Posterior cingulate gyrus (tissue), 11 donors: ENCODE measurements at places on chromosomes 3 and 15.

GRCh38 chr3:16463119-16463518 is 50.4 kb downstream of the RFTN1 start:
- DNase-seq = no peak

GRCh38 chr3:160935413-160936095 is 169.6 kb downstream of the B3GALNT1 start:
- DNase-seq = no peak

- DNase-seq = no peak
Measured at GRCh38 chr15:64701482-64702184, 73.8 kb downstream of the RBPMS2 start.

DNA sequence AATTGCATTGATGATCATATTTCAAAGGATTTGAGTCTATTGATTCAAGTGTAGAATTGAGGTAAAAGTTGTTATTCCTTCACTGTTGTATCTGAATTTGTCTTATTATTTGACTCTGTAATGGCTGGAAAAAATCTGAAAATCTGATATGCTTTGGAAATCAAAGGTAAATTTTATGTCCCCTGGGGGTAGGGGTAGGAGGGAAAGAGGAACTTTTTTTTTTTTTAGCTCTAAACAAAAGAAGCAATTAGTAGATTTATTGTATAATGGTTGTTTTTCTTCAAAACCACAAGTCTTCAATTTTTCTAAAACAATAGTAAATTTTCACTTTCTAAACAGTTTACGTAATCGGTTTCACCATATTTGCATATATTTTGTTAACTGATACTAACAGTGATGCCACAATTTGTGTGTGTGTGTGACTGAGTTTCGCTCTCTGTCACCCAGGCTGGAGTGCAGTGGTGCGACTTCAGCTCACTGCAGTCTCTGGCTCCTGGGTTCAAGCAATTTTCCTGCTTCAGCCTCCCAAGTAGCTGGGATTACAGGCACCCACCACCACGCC is 91.7 kb upstream of the GOLGA6L4 start:
- DNase-seq = no peak

DNA sequence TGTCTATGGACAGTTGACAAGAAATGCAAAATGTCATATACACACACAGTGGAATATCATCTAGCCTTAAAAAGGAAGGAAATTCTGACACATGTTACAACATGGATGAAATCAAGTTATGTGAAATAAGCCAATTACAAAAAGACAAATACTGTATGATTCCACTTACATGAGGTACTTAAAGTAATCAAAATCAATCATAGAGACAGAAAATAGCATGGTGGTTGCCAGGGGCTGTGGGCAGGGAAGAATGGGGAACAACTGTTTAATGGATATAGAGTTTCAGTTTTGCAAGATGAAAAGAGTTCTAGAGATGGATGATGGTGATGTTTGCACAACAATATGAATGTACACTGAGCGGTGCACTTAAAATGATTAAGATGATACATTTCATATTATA is 613.8 kb upstream of the ZNF385D start:
- no peak for DNase-seq

DNA sequence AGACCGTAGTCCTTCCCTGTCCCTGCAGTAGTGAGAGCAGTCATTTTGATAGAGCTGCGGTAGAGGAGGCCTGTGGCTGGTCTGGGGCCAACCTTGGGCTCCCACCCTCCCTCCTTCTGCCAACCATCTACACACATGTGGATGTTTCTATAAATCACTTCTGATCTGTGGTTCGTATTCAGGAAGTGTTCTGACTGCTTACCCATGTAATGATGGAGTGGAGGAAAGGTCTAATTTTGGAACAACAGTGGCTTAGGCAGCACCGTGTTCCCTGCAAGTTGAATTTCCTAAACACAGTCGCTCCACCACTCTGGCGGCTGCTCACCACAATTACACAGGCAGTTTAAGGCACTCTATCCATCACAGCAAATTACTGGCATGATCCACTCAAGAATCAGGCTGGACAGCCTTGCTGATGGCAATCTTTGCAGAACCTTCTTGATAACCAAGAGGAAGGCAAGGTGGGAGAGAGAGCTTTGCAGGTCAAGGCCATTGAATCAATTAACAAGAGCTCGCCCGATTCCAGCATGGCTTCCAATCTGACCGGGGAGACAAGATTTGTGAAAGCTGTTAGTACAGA is 104.7 kb upstream of the VEPH1 start:
- DNase-seq = no peak

DNA sequence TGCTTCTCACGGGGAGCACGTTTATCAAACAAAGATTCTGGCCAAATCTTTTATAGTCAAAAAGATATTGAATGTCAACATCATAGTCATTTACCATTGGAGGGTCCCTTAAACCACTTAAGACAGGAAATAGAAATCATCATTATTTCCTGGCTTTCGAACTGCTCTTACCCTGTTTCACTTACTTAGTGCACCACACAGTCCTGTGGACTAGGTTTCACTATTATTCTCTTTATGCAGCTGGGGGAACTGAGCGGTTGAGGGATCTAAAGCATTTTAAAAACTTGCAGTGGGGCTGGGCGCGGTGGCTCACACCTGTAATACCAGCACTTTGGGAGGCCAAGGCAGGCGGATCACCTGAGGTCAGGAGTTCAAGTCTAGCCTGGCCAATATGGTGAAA is 13.7 kb upstream of the TPRG1 start:
- no peak for DNase-seq

- no peak for DNase-seq
Measured at GRCh38 chr3:196197524-196197923, 13.7 kb downstream of the ZDHHC19 start.

DNA sequence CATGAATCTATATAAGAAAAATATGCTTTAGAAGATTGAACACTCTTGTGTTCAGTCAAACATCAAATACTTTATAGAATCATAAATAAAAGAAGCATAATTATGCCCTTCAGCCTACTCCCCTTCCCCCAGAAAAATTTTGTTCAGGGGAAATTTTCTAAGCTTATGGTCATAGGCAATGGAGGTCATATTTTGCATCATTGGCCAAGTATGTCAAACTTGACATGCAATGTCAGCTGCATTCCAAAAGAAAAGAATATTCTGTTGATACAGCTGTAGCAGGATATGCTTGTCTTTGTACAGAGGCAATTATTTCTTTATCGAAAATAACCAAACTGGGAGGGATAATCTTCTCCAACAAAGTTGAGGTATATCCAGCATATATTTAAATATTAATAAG is 328.2 kb downstream of the ZIC1 start:
- no peak for DNase-seq

DNA sequence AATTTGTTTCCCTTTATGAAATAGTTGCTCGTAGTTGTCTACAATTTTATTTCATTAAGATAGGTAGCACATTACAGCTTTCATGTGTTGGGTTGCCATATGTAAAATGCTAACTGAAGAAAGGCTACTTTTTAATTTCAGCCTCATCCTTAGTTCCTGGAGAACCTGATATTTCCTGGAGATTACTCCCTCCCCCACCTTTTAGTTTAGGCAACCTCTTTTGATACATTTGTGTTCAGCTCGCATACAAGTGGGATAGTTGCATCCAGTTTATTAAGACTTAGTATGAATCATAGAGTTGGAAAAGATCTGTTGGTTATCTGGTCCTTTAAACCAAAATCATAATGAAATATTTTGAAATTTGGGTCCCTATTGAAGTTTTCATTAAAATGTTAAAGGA is 6.0 kb downstream of the SETD5 start:
- DNase-seq = no peak

GRCh38 chr3:5305684-5305989 is 118.1 kb downstream of the EDEM1 start:
- DNase-seq = no peak

GRCh38 chr3:124999317-124999716 is 56.5 kb downstream of the HEG1 start:
- no peak for DNase-seq

DNA sequence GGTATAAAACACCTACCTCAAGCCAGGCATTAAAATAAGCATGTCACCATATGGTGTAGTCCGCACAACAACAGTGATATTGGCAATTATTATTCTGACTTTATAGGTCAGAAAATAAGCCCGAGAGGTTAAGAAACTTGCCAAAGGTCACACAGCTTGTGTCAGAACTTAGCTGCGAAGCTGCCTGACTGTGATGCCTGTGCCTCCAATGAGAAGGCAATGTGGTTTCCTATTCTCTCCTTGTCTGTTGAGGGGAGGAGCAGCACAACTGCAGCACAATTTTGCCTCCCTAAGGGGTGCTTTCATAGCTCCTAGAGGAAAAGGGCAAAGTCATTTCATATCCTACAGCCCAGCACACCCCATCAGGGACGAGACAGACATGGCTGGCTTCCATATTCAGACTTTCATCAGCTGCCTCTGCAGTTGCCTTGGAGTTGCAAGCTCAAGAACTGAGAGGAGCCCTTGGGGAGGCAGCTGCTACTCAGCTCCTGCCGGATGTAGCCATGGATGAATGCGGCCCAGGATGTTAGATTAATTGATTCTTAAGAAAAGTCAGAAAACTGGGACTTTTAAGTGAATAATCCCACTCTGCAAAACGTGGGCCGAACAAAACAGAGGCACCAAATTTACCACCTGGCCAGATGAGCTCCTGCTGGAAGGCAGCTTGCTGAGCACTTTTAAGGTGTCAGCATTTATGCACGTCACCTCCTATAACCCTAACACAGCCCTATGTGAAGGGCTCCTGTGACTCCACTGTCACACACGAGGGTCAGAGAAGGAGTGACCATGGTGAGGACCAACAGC is 38.5 kb downstream of the MYO5C start:
- no peak for DNase-seq

DNA sequence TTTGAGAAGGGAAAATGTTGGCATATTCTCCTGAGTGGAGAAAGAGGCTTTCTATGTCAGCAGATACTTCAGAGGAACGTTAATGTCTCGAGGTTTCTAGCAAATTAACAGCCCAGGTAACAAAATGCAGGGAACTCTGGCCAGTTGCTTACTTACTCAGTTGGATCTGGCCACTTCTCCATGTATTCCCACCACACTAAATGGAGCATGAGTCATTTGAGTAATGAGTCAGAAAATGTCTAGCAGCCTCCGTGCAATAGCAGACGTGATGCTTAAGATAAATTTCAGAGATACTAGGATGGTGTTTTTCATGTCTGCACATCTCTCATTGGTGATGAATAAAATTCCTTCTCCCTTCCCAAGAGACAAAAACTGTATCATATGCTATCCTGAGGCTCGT is 671.5 kb downstream of the FHIT start:
- no peak for DNase-seq

DNA sequence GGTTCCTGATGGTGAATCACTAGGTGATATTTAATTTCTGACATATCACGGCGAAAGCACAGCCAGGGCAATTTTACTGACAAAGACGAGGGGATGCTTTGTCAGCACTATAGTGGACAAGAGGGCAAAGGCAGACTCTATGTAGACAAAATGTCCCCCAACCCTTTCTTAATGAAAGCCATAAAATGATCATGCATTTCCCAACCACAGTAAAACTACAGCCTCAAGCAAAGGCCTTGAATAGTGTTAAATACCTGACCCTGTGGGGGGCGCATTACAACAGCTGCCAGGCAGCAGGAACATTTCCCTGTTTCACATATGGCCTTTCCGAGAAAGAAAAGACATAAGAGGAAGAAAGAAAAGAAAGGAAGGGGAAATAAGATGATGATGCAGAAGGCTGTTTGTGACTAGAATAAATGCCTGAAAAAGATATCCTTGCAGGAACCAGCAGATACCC is 49.5 kb downstream of the GLDN start:
- no peak for DNase-seq

DNA sequence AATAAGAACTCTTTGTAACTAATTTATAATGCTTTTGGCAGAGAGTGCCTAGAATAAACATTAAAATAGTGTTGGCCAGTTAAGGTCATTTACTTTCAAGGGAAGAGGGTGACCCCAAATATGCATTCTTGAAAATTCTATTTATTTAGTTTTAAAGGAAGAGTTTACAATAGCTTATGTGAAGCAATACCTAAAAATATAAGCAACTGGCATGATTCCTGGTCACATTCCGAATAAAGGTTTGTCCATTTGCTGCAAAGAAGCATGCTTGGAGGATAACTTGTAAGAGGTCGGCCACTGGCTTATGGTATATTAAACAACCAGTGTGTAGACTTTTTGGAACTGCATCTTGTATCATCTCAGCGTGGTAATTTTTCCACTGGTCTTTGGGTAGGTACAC is 10.2 kb downstream of the MITF start:
- DNase-seq = no peak

GRCh38 chr15:85019815-85020590 is 38.3 kb downstream of the PDE8A start:
- DNase-seq = no peak

DNA sequence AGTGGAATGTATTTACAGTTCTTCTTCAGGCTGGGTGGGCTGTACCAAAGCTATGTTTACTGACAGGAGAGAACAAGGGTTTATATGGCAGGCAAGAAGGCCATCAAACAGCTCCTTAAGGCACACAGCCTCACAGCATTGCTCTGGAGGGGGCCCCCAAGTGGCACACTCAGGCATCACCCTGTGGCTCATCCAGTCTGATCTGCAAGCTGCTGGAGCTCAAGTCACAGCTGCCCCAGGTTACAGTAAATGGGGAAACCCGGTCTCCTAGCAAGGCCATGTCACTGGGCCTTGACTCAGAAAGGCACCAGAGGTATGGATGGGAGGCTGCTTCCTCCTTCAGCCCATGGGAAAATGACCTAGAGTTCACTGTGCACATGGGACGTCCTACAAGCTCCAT is 67.5 kb downstream of the TFG start:
- no peak for DNase-seq

- no peak for DNase-seq
Measured at GRCh38 chr15:95400428-95400827, 930.1 kb upstream of the NR2F2 start.

DNA sequence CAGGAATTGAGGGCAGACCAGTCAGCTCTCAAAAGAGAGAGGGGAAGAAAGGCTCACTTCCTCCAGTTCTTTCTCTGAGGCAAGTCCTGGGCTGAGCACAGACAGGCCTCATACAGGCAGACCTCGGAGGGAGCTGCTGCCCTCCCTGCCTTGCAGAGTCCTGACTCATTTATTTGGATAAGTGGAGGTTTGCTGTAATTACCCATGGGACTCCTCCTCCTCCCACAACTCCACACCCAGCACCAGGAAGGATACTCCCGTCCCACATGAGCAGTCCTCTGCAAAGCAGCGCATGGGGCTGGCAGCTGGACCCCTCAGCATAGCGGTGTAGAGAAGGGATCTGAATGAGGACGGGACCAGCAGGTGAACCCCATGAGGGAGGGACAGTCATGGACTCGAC is 13.4 kb upstream of the SCN10A start:
- DNase-seq = no peak

GRCh38 chr3:69214241-69214640 is 91.8 kb upstream of the LMOD3 start:
- DNase-seq = no peak

- DNase-seq = no peak
Measured at GRCh38 chr3:178140531-178141304, 395.5 kb upstream of the KCNMB2 start.

GRCh38 chr3:75951941-75952340 is 166.6 kb upstream of the ZNF717 start:
- DNase-seq = no peak

DNA sequence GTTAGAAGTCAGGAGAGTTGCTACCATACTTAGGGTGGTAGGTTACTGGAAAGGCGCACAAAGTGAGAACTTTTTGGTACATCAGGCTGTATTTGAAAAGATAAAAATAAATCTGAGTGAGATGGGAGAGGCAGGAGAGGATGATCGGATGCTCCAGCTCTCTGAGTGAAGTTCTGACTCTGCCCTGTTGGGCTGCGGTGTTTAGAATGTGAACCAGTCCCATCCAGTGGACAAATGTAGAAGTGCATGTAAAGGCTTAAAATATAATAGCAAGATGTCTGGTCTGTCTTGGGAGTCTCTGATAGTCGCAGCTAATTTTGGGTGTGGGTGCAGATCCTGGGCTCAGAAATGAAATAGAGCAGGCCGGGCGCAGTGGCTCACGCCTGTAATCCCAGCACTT is 30.4 kb downstream of the ACKR2 start:
- DNase-seq = peak; percentile 32
